ENCODE measurements at places on chromosomes 6 and 20.

DNA sequence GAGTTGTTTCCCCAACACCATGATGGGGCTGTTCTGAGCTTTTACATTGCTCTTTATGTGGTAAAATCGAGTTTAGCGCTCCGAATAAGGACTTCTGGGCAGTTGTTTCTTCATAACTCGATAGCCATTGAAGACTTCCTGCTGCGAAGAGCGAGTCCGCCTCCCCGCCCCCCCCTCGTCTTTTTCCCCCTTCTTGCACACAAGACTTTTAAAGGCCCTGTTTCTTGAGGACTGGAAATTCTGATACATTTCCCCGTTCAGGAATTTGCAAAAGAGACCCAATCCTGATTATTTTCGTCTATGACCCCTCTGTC is 1.5 kb upstream of the CITED2 start:
- no peak for DNase-seq

DNA sequence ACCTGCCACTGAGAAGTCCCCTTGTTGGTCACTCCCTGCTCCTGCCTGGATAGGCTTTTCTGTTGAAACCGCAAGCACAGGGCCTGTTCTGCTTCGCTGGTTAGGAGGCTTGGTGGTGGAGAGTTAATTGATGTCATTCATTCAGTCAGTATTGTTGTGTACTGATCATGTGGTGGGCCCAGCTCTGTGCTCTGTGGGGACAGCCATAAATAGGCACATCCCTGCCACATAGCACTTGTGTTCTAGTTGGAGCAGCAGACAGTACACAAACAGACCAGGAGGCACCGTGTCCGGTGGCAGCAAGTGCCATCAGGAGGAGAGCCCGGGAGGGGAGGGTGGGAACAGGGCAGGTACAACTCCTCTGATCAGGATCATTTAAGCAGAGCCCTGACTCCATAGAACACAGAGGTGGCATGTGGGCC is 155.2 kb upstream of the INSM1 start:
- DNase-seq, result no peak

- DNase-seq, result no peak
These were observed 50.0 kb upstream of the DTNBP1 start for GRCh38 chr6:15712797-15713196.

DNA sequence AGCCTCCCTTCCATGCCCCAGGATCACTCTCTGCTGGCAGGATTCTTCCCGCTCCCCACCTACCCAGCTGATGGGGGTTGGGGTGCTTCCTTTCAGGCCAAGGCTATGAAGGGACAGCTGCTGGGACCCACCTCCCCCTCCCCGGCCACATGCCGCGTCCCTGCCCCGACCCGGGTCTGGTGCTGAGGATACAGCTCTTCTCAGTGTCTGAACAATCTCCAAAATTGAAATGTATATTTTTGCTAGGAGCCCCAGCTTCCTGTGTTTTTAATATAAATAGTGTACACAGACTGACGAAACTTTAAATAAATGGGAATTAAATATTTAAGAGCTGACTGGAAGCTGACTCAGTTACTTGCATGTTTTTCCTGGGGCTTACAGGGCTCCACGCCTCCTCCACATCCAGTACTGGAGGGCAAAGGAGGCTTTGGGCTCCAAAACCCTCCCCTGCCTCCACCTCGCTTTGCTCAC is 24.3 kb upstream of the FANCE start:
- DNase-seq, result no peak

GRCh38 chr20:34368547-34368946 is 5.5 kb downstream of the ITCH start:
- no peak for DNase-seq

DNA sequence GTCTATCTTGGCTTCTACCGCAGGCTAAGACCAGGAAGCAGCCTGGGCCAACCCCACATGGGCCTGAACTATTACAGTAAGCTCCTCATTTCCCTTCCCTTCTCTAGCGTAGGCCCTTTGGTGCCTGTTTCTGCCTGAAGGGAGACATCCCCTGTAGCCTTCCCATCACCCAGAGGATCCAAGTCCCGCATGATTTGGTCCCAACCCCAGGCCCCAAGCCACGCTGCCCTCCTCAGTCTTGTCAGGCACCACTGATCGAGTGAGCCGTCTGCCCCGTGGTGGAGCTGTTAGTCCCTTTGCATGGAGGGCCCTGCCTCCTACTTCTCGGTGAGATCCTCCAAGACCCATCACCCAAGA is 46.4 kb downstream of the EBF4 start:
- DNase-seq, result no peak

DNA sequence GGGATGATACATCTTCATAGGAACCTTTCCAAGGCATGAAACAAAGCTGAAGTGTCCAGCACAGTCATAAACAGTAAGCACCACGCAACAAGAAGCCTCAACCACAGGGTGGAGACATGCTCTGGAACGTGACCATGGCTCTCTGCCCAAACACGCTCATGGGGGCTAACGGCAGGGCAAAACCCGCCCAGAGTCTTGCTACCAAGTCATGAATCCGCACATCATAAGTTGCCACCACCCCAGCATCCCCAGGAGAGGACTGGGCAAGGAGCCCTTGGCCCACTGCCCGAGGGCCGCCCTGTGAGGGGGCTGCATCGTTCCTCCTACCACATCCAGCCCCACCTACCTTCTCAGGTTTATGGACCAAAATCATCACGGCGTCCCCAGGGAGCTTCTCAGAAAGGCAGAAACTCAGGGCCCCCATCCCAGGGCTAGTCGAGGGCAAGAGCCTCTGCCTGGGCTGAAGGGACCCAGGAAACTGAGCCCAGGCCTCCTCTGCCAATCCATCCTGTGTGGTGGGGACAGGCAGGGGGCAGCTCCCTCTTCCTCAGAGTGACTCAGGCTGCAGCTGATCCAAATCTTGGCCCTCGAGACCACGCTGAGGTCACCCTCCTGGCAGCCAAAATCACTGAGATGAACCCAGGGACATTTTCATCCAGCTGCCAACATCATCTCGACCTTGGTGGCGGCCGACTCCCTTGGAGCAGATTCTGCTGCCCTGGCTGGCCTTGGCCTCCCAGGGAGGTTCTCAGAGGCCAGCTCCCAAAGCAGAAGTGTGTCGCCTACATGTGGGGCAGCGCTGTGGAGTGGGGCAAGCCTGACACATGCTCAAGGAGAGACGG is 42.6 kb downstream of the BMP7 start:
- DNase-seq, result no peak

- DNase-seq, result no peak
These were observed 43.9 kb upstream of the FAM184A start for GRCh38 chr6:119122336-119122735.

DNA sequence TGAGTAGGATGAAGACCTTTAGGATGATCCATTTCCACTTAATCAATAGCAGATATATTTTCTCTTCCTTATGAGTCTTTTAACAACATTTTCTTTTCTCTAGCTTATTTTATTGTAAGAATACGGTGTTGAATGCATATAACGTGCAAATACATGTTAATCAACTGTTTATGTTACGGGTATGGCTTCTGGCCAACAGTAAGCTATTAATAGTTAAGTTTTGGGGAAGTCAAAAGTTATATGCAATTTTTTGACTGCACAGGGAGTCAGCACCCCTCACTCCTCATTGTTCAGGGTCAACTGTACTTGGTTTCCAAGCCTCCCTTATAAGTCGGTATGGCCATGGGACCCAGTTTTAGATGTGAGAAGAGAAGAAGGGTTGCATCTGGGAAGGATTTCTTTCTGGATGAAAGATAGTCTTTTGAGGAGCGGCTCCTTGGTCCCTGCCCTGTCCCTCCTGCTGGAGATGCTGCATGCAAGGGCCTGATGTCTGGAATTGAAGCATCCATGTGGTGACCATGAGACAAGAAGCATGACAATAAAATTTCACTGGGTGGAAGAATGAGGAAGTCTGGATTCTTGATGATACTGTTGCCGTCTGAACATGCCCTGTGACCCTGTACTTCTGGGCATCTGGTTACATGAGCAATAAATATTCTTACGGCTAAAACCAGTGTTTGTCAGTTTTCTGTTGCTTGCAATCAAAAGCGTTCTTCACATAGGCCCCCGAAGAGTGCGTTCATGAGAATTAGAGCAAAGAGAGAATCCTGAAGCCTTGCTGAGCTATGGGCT is 194.7 kb upstream of the PMEPA1 start:
- DNase-seq, result no peak

DNA sequence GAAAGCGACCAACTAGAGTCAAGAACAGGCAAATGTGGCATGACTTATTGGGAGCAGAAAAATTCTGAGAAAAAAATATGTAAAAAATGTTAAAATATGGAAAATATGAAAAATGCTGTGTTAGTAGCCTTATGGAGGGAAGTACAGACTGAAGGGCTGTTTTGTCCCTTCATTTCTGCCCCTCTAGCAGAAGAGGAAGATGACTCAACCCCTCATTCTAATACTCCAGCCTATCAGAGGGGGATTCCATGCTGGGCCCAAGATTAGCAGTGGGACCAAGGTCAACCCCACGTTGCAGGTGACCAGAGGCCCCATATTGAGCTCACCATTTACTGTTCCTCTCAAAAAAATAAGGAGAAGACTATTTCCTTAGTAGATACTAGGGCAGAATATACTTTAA is 8.4 kb downstream of the MUC21 start:
- DNase-seq, result no peak

- no peak for DNase-seq
These were observed 6.0 kb downstream of the CNPY3 start for GRCh38 chr6:42935322-42935721.

GRCh38 chr6:123569575-123569974 is 67.2 kb downstream of the TRDN start:
- DNase-seq, result no peak

- DNase-seq, result no peak
These were observed 16.5 kb downstream of the CARMIL1 start for GRCh38 chr6:25295651-25296050.

DNA sequence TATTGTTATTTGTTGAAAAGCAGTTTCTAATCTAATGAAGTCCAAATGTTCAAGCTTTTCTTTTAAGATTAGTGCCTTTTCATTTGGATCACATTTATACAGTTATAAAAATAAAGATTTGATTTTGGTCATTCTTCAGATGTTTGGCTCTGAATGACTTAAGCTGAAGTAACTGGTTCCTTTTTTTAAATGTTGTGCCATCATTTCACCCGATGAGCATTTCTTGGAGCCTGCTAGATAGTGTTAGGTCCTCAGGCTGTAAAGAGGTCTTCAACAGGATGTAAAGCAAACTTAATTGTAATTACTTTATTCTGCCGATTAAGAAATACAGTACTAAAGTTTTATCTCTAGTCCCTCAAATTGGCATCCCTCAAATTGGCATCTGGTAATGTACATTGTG is 41.2 kb upstream of the ASIP start:
- DNase-seq, result no peak

- no peak for DNase-seq
These were observed 519 bp downstream of the CSTL1 start for GRCh38 chr20:23440004-23440403.

GRCh38 chr6:139955366-139956155 is 581.1 kb upstream of the CITED2 start:
- no peak for DNase-seq

DNA sequence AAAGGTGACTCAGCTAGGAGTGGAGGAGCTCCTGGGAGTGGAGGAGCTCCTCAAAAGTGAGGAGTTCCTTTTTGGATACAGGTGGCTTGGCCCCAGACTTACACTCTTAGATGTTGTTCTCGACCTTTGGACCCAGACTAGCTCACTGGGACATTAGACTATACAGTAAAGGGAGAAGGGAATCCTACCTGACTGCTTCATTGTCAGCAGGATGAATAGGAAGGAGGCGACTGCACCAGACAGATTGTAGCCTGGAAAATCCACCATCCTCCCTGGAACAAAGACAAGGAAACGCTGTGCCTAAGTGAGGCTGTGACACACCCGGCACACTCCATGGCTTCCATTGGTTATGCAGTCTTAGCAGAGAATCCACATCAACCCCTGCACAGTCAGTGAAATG is at the start of gene BTNL2:
Gene BTNL2 (minus strand): TSS at position 325 of the 400 bp plus-strand sequence. CDS start 58 bp downstream, at position 267.
- no peak for DNase-seq

- DNase-seq, result no peak
These were observed 335.4 kb upstream of the SPTLC3 start for GRCh38 chr20:12673352-12673751.

- no peak for DNase-seq
These were observed 39.4 kb downstream of the CARMIL1 start for GRCh38 chr6:25318589-25318988.

- DNase-seq, result no peak
These were observed 29.0 kb downstream of the HDGFL1 start for GRCh38 chr6:22598339-22598738.

DNA sequence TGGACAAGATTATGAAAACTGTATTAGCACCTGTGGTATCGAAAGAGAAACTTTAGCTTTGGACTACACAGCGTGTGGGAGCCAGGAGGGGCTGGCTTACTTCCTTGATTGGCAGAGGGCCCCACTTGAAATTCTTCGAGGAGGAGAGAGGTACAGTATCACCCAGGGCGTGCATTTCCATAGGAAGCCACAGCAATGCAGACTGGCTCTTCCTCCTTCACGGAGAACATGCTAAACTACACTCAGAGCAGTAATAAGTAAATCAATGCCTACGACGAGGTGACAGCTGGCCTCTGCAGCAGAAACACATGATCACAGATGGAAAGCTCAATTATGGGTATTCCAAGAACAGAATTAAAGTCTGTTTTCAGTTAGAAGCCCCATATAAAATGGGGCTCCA is 44.2 kb downstream of the MYLK4 start:
- no peak for DNase-seq

DNA sequence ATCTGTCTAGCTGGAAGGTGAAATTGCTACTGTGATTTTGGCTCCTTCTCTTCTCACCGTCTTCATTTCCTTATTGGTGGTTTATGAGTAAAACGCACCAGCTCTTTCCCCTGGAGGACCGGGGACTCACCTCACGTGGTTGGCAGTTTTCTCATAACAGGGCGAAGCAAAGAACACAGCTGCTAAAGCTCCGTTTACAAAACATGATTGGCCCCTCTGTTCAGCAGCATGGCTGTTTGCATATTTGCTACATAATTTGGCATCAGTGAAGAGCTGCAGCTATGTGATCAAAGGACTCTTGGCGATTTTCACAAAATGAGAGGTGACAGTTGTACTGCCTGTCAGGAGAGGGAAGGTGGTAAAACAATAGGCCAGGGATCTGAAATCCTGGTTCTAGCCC is 20.5 kb upstream of the TMEM181 start:
- DNase-seq, result no peak

DNA sequence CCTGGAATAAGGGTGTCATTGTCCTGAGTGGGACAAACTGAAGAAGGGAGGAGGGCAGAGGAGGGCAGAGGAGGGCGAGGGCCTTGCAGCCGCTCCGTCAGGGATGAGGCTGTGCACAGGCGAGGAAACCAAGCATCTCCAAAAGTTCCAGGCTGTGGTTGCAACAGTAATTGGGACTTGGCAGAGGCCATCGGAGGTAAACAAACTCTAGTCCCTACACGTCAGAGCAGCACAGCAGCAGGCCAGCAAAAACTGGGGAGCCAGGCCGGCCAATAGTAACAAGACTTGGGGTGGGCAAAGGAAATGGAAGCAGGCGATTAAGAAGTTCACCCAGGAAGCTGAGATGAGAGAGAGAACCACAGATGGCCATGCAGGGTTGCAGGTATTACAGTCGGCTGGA is 142.8 kb downstream of the SMOC2 start:
- DNase-seq, result no peak
